ENCODE measurements at places on chromosomes 13 and 19.
A peak's percentile ranks its signal among the peaks of the same experiment; 100 is the strongest.

- DNase-seq = no peak
Measured at GRCh38 chr13:110213461-110214074, 93.4 kb downstream of the COL4A1 start.

GRCh38 chr19:39677961-39678889, 22.5 kb downstream of the LGALS16 start:
- DNase-seq = peak; percentile 68

DNA sequence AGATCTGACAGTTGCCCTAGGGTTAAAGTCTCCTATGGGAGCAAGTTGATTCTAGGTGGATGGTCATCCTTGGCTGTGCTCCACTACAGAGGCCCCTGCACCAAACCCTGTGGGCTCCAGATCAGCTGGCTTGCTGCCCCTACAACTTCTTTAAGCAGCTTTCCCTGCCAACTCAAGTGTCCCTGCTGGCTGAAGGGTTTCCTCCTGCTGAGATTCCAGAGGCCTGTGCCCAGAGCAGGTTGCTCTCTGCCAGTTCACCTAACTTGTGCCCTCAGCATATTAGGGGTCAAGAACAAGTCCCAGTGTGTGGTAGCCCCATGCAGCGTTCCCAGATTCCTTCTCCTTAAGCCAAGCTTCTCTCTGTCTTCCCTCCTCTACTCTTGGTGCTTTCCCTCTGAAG, 85.6 kb downstream of the ZMYM2 start:
- no peak for DNase-seq

DNA sequence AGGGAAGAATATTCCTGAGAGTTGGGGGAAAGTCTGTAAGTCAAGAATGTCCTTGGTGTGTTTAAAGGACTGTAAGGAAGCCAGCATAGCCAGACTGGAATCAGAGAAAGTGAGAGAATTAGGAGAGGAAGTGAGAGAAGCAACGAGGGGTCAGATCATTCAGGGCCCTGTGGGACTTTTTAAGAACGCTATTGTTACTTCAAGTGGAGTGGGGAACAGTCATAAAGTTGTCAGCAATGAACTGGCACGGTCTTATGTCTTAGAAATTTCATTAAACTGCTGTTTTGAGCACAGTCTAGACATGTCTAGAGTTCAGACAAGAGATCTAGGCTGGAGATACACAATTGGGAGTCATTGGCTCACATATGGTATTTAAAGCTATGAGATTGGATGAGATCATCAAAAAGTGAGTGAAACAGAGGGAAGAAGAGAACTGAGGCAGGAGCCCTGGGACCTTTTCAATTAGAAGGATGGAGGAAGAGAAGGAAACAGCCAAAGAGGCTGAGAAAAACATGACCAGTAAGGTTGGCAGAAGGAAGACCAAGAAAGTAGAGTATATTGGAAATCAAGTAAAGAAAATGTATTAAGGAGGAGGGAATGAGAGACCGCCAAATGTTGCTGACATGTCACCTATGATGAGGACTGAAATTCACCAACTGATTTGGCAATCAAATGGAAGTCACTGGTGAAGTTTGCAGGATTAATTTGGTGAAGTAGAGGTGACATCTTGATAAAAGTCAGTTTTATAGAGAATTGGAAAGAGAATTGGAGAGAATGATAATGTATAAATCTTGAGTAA, 263.5 kb downstream of the GPC5 start:
- no peak for DNase-seq

DNA sequence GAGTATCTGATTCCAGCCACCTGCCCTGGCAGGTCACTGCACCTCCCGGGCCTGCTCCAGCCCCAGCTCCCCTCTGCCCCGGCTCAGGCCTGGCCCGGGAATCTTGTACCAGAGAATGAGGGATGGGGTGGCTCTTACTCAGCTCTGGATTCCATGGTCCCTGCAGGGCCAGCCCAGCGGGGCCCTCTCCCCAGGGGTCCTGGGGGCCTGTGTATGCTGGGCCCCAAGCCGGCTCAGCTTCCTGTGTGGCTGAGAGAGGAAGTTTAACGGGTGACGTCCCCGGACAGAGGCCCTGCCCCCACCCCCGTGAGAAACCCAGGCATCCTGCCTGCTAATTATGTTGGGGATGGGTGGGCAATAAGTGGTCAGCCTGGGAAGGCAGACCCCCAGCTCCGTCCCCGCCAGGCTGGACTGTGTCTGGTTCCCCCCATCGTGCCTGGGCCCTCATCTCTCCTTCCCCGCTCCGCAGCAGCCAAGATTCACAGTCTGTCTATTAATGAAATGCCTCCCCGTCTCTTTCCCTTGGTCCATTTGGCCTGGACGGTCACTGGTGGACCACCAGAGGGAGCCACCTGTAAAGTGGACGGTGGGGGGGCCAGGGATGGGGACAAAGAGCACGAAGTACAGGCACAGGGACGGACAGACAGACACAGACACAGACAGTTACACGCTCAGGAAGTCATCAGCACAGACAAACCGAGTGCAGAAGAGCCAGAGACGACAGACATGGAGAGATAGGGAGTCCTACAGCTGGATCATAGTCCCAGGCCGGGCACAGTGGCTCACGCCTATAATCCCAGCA, at the start of gene DENND1C:
Gene DENND1C, minus strand, starts transcription at position 247 of the 802 bp plus-strand sequence. Its CDS starts 92 bp downstream, at position 155.
- no peak for DNase-seq

- DNase-seq = no peak
Measured at GRCh38 chr19:38204096-38204495, 19.9 kb downstream of the DPF1 start.

DNA sequence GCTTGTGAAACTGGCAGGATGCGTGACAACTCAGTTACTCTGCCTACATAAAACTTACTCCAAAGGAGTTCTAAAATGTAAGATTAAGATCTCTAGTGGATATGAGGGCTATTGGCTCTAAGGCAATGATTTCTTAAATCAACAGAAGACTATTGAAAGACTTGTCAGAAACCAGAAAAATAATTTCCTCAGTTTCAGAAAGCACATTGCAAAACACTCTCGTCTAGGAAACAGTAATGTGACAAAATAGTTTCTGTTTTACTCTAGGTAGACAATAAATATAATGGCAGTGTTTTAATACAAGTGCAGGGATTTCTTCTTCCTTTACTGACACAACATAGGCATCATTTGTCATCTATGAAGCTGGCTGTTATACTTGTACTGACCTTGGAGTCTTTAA, 230.1 kb downstream of the KCTD12 start:
- no peak for DNase-seq

DNA sequence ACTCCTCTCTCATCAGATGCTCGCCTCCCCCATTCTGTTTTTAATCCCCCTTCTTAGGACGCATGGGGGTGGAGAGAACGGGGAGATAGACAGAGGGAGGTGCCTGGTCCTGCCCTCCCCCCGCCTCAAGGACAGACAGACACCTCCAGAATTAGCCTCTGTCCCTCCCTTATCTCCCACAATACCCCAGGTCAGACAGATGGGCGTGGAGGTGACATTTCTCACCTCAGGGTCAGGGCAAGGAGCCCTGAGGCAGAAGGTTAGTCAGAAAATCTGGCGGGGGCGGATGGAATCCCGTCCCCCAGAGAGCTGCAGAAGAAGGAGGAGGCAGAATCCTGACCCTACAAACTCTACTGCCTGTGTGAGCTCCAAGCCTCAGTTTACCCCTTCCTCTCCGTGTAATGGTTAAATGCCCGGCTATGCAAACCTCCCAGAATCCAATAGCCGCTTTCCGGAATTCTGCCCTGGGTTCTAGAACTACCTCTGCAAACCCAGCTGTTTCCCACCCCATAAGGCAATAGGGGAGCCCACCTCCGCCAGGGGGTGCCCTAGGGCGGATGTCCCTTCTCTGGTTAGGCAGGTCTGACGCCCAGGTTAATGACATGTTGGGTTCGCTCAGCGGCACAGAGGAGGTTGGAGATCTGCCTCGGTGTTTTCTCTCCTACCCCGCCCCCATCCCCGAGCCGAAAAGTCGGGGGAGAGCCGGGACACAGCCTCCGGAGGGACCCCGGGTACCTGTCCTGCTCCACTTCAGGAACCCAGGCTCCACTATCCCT, 900 bp downstream of the PPP1R13L start:
- peak; percentile 47 for DNase-seq

- DNase-seq = peak; percentile 10
Measured at GRCh38 chr19:37855098-37855497, 51.3 kb downstream of the WDR87 start.

DNA sequence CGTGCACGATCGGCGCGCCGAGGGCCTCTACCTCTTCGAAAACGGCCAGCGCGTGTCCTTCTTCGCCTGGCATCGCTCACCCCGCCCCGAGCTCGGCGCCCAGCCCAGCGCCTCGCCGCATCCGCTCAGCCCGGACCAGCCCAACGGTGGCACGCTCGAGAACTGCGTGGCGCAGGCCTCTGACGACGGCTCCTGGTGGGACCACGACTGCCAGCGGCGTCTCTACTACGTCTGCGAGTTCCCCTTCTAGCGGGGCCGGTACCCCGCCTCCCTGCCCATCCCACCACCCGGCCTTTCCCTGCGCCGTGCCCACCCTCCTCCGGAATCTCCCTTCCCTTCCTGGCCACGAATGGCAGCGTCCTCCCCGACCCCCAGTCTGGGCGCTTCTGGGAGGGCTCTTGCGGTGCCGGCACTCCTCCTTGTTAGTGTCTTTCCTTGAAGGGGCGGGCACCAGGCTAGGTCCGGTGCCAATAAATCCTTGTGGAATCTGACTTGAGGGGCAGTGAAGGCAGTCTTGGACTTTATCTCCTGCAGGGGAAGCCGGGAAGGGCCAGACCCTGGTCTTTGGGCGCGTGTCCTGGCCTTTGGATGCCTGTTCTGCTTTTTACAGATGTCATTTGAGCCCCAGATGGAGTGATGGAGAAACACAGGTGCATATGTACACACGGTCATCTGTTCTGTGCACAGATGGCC, 2.2 kb downstream of the CLEC11A start:
- DNase-seq = no peak

DNA sequence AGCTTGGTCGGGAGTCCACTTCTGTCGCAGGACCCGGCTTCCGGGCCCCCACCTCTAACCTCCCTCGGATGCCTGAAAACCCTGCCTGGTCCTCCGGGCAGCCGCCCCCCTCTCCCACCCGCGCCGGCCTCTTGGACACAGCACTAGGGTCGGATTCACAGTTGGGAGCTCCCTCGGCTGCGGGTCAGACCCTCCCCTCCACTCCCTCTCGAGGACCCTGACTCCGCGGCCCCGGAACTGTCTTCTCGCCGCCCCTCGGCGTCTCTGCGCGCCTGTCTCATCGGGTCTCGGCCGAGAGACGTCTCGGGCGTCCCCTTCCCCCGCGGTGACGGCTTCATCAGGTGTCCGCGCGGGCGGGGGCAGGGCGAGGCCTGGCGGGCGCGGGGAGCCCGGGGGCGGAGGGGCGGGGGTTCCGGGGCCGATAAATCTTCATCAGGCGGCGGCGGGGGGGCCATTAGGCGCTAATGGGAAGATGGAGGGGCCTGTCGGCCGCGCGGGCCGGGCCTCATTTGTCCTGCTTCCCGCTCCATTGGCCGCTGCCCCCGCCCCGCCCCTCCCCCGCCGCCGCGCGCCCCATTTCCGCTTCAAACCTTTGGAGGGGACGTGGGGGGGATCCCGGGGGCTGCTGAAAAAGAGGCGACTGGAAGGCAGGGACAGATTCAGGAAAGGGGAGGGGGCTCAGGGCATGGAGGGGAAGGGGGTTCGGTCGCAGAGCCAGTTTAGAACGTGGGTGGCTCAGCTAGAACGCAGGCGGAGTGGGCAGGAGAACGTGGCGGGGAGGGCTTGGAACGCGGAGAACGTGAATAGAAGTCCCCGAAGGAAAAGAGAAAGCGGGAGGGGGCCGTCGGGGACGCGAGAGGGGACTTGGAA, 11.8 kb upstream of the ERFL start:
- DNase-seq = no peak

DNA sequence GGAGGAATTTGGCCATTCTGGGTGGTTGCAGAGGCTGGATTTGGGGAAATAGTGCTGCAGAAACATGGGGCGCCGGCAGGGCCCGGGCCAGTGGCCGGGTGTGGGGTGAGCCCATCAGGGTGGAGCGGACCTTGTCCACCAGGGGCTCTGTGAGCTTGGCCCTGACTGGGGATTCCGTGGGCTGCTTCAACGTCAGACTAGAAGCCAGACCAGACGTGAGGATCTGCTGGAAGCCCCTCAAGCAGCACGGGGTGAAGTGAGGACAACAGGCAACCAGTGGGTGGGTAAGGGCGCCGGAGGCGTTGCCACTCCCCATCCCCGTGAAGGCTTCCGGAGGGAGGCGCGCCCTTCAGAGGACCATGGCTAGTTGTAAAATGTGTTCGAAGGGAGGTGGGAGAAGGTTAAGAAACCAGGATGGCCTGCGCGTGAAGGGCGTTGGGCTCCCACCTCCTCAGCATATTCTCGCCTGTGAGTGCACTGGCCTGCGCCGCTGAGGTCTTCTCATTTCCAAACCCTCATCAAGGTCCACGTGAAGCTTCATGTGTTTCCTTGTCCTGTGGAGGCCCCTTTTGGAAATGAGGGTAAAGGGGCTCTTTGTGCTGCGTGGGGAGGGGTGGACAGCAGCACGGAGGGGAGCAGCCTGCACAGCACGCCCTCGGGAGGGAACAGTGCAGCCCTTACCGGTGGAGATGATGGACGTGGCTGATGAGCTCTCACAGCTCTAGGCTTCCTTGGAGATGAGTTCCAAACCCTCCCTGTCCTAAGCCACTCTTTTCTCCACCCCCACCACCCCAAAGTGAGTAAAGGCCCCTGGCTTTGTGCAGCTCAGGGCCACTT, 8.3 kb downstream of the TEX29 start:
- no peak for DNase-seq

DNA sequence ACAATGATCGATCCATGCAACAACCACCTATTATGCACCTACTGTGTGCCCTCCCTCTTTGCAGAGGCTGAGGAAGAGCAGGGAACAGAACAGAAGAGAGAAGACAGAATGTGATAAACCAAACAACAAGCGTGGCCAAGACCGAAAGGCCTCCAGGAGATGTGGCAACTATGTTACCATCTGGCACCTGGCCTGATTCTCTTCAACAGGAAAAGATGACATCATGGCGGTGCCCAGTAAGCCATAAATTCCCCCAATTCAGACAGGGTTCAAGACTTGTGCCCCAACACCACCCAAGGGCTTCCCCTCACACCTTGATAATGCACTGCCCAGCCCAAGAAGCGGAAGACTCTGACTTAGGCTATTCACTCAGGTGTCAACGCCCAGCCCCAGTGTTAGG, 44.3 kb downstream of the SLC7A1 start:
- DNase-seq = no peak

DNA sequence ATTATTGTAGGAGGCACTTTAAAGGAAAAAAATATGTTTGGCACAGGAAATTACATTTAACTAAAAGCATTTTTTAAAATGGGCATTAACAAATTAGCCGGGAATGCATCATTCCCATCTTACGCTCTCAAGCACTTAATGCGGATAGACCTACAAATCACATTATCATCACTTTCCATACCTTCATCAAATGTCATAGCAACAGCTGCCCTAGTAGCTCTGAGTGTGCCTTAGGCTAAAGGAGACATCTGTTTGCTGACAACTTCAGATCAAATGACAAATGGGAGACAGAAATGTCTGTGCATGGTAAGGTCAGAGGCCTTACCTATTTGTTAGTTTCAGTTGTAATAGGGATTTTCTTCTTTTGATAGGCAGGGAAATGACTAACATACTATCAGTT, 773.2 kb upstream of the SLC10A2 start:
- DNase-seq = no peak

GRCh38 chr13:41660411-41660810, 203.1 kb downstream of the RGCC start:
- no peak for DNase-seq

Data from psoas muscle (tissue), 8 donors.